ENCODE measurements at places on chromosomes 5 and 9.
A peak's percentile ranks its signal among the peaks of the same experiment; 100 is the strongest.

DNA sequence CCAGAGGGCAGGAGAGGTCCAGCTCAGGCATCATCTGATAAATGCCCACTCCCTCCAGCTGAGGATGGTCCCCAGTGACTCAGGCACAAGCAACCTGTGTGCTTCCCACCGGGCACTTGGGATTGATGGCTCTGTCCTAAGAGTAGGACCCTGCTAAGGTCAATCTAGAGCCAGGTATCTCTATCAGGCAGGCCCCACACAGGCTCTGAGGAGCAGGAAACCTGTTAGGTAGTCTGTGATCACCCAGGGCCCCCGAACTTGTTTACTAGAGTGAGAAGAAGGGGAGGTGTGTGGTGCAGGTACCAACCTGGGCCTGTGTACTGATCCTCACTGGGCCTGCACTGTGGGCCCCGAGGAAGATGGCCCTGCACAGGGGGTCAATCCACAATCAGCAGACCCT, 119.6 kb upstream of the FSTL4 start:
- no peak for DNase-seq

- no peak for DNase-seq
These were observed 14.6 kb downstream of the TRIM14 start for GRCh38 chr9:98104445-98104881.

GRCh38 chr5:76256116-76256889, 146.8 kb upstream of the IQGAP2 start:
- peak; percentile 62 for DNase-seq

- peak; percentile 53 for DNase-seq
These were observed 16.7 kb upstream of the COMMD10 start for GRCh38 chr5:116068028-116068632.

DNA sequence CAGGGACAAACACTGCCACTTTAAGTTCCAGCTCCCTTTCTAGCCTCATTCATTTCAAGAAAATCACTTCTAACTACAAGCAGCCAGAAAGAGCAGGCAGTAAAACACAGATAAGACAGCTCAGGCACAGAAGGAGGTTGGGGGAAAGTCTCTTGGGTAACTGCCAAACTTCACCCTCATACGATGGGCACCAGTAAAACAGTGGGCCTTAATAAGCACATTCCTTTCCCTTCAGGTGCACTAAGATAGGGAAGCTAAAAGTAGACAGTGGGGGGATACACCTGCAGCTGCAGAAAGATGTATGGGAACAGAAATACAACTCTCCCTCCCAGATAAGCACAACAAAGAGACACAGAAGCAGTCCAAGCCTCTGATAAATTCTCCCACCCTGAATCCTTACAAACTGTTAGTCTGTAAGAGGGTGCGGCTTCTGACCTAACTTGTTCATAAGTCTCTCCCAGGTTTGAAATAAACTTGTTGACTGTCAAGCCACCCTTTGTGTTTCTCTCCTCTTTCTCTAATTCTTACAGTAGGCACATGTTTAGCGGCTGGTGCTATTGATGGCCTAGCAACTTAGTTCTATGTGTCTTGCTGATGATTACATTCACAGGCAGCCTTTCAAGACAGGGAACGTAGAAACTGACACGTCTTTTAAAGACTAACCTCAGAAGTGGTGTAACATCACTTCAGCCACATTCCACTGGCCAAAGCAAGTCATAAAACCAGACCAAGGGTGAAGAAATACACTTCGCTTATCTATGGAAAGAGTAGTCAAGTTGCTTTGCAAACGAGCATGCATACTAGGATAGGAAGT, 6.8 kb upstream of the CKS2 start:
- peak; percentile 80 for DNase-seq

- no peak for DNase-seq
These were observed 55.2 kb upstream of the ACTBL2 start for GRCh38 chr5:57537811-57538210.

DNA sequence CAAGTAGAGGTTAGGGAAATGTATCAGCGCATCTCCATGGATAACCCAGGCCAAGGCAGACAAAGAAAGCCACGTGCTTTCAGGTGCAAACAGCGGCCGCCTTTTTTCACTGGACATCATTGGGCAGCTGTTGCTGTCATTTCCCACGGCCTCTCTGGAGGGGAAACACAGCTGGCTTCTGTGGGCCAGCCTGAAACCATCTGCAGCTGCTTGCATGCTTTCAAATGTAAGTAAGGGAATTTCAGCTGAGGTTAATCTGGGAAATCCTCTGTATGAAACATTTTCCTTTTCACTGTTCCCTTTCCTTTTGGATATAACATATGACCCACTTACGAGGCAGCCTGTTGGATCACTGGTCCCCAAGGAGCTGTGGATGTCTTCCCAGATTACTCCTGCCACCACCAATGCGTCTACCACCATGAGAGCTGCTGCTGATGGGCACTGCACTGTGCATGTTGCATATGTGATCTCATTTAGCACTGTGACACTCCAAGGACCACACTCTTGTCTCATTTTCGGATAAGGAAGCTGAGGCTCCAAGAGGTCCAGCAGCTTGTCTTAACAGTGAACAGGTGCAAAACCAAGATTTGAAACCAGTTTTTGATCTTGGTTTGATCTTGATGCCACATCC, 106.3 kb downstream of the C9orf152 start:
- no peak for DNase-seq

GRCh38 chr5:74889523-74890105, 23.4 kb upstream of the FAM169A start:
- no peak for DNase-seq

DNA sequence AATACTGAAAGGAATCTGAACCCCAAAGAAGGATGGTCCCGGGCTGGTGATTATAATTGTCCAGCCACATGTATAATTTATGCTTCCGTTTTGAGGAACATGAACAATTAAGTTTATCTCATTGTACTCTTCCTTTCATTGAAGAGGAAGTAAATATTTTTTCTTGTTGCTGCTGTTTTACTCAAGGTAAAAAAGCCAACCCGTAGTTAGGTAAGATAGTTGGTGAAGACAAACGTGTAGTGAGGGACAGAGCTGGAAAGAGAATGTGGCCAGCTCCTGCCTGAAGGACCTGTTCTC, 5.1 kb downstream of the RCL1 start:
- no peak for DNase-seq

DNA sequence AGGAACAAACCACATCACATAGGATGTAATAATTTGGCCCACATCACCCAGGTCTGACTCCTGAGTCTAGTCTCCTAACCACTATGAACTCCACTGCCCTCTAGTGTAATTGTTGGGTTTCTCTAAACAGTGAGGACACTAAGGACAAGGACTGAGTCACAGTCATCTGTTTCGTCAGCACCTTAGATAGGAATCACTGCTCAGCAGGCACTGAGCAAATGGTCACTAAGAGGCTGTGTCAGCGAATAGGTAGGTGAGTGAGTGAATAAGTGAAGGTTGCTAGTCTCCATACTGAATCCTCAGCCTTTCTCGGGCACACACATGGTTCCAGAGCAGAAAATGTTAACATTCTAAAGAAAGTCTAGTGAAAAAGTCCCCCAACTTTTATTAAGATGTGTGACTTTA, 278.6 kb downstream of the SPOCK1 start:
- peak; percentile 76 for DNase-seq

DNA sequence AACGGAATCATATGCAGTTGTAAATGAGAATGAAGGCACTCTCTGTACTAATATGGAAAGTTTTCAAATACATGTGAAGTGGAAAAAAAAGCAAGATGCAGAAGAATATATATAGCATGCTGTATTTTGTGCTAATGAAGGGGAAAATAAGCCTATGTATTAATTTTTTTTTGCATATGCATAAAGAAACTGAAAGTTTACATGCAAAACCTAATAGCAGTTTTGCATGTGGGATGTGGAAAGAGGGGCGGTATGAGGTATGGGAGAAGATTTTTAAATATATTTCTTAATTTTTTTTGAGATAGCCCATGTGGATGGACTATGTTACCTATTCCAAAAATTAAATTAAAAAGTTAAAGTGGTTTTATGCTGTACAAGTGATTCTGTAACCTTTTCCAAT, 83.7 kb upstream of the IL12B start:
- no peak for DNase-seq
